Left lung (tissue), 14 donors: ENCODE measurements at places on chromosomes 16 and 17. TPM values are rescaled to one million over a fixed set of nuclear protein-coding genes. Genes with fewer than 3 reads are reported as not detected.

DNA sequence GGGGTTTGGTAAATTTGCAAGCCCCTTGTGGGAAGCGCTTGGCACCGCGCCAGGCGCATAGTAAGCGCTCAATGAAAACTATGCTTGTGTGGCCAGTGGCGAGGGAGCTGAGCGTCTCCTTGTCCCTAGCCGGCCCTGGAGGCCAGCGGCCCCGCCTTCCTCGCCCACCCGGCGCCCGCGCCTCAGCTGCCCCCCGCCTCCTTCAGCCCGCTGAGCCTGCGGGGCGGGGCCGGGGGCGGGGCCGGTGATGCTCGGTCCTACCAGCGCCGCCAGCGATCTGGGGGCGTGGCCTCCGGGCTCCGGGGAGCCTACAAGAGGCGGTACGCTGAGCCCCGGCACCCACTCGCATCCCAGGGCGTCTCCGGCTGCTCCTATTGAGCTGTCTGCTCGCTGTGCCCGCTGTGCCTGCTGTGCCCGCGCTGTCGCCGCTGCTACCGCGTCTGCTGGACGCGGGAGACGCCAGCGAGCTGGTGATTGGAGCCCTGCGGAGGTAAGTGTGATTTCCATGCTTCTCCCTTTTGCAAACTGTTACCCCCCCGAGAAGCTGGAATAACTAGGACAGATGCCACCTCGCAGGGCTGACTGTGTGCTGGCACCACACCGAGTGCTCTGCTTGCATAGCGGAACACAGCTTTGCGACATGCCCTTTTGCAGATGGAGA, at the start of gene CRISPLD2:
CRISPLD2 (plus strand) TSS at position 342 of the 661 bp plus-strand sequence. CDS start 18,511 bp downstream, outside the sequence.
- no peaks in the 10 kb centered on the region for H3K36me3 ChIP-seq
- peak; percentile 94 for DNase-seq
- peak within 1 kb of the TSS; percentile 51 for H3K4me3 ChIP-seq
- no peak within 1 kb of the TSS for H3K27ac ChIP-seq
- no peaks in the 10 kb centered on the region for H3K4me1 ChIP-seq

DNA sequence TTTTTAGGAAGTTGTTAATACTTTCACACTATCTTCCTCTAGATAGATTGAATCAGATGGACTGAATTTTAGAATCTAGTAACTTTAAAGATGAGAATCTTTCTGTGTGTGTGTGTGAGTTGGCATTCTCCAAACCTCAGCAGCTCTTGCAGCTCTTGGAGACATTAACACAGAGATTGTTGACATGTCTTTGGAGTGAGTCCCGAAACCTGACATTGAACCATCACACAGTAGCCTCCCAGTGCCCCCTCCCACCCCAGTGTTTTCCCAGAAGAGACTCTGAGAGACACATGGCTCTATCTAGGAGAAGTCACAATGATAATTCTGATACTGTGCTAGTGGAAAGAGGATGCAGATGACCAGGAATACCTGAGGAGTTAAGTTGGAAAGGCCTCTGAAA, 103.9 kb downstream of the CNTNAP4 start:
- H3K36me3 ChIP-seq, result no peaks in the 10 kb centered on the region
- no peak overlapping the region for H3K27ac ChIP-seq
- DNase-seq, result no peak
- no peaks in the 10 kb centered on the region for H3K27me3 ChIP-seq
- H3K4me1 ChIP-seq, result no peaks in the 10 kb centered on the region

GRCh38 chr16:86676254-86676670, 97.9 kb downstream of the FOXL1 start:
- H3K27ac ChIP-seq, result no peak overlapping the region
- no peaks in the 10 kb centered on the region for H3K4me1 ChIP-seq
- peaks cover 47% of the 10 kb centered on the region for H3K27me3 ChIP-seq
- no peaks in the 10 kb centered on the region for H3K36me3 ChIP-seq
- DNase-seq, result no peak

DNA sequence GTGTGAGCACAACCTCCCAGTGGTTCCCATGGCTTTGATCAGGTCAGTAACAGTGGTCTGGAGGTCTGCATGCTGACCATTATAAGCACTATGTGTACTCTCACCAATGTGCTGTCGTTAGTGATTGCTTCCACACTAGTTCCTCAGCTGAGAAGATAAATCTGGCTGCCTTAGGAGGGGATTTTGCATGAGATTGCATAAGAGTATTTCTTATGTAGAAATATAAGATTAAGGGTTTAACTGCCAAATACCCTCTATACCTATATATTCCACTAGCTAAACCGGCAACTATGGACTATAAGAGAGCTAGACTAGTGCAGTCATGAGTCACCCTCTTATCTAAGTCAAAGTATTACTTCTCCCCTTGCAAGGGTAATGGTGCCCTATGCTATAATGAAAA, 580.2 kb downstream of the CDH11 start:
- no peak overlapping the region for H3K27ac ChIP-seq
- no peak overlapping the region for H3K4me3 ChIP-seq
- no peaks in the 10 kb centered on the region for H3K36me3 ChIP-seq
- no peaks in the 10 kb centered on the region for H3K4me1 ChIP-seq

The UNC119 gene
- total RNA-seq, result 28.9 TPM

DNA sequence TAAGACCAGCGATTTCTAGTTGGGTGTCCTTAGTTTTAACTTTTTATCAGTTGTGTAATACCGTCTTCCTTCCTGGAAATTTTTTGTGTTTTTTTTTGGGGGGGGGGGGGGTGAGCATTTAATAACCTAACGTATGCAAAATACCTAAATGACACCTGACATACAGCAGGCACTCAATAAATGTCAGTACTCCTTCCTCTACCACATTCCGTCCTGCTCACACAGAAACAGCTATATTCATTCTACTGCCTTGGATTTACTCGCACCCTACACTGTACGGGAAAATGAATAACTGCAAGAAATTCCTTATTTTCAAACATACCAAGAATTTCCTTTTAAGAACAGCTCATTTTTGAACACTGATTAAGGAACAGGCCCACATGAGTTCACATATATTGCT, 5.3 kb downstream of the XYLT1 start:
- no peaks in the 10 kb centered on the region for H3K4me1 ChIP-seq
- peaks cover 31% of the 10 kb centered on the region for H3K27me3 ChIP-seq
- H3K36me3 ChIP-seq, result no peaks in the 10 kb centered on the region
- no peak for DNase-seq
- no peak overlapping the region for H3K4me3 ChIP-seq

DNA sequence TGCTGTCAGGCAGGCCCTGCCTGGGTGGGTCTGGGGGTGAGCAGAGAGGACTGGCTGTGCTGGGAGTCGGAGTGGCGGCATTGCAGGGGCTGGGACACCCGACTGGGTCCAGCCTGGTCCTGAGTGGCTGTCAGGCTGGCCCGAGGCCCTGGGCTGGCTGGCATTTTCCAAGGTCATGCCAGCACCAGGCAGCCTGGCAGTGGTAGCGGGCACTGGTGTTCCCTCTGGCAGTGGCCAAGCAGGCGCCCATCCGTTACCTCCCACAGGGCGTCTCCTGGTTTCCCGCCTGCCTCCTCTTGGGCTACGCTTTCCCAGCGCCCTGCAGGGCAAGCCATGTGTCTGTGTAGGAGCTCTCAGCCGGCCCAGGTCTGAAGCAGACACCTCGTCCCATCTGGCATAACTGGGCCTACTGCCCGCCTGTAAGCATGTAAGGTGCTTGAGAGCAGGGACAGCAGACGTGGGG, 5.7 kb upstream of the PKMYT1 start:
- H3K4me3 ChIP-seq, result no peak overlapping the region
- no peak for DNase-seq
- H3K36me3 ChIP-seq, result no peaks in the 10 kb centered on the region
- H3K4me1 ChIP-seq, result peaks cover 3% of the 10 kb centered on the region

GRCh38 chr16:67441271-67441753, 10.4 kb downstream of the HSD11B2 start:
- peaks cover 6% of the 10 kb centered on the region for H3K4me1 ChIP-seq
- no peaks in the 10 kb centered on the region for H3K27me3 ChIP-seq
- DNase-seq, result peak; percentile 91
- peak overlapping the region; percentile 56 for H3K27ac ChIP-seq
- peaks cover 100% of the 10 kb centered on the region for H3K36me3 ChIP-seq

The ITGAD gene
- total RNA-seq, result 0.31 TPM

- H3K4me3 ChIP-seq, result no peak overlapping the region
- peaks cover 4% of the 10 kb centered on the region for H3K36me3 ChIP-seq
- no peaks in the 10 kb centered on the region for H3K27me3 ChIP-seq
- H3K4me1 ChIP-seq, result no peaks in the 10 kb centered on the region
- DNase-seq, result peak; percentile 48
- no peak overlapping the region for H3K27ac ChIP-seq
These were observed 28.8 kb downstream of the GINS2 start for GRCh38 chr16:85659805-85660511.
